ENCODE measurements at places on chromosomes 12 and 14.

DNA sequence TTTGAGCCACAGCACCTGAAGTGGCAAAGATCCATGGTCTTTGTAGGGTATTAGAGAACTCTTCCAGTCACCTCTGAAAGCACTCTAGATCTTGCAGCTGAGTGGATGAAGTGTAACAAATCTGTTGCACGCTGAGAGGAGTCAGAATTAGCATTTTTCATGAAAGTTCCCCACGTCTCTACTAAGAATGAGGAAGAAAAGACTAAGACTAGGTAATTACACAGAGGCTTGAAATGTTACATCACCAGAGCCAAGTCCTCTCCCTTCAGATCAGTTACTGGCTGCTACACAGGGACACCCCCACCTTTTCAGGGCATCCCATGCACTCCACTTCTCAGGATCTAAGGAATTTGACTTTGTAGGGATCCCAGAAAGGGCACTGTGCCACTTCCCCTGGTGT is 98.6 kb upstream of the FKBP4 start:
- no peak for DNase-seq

DNA sequence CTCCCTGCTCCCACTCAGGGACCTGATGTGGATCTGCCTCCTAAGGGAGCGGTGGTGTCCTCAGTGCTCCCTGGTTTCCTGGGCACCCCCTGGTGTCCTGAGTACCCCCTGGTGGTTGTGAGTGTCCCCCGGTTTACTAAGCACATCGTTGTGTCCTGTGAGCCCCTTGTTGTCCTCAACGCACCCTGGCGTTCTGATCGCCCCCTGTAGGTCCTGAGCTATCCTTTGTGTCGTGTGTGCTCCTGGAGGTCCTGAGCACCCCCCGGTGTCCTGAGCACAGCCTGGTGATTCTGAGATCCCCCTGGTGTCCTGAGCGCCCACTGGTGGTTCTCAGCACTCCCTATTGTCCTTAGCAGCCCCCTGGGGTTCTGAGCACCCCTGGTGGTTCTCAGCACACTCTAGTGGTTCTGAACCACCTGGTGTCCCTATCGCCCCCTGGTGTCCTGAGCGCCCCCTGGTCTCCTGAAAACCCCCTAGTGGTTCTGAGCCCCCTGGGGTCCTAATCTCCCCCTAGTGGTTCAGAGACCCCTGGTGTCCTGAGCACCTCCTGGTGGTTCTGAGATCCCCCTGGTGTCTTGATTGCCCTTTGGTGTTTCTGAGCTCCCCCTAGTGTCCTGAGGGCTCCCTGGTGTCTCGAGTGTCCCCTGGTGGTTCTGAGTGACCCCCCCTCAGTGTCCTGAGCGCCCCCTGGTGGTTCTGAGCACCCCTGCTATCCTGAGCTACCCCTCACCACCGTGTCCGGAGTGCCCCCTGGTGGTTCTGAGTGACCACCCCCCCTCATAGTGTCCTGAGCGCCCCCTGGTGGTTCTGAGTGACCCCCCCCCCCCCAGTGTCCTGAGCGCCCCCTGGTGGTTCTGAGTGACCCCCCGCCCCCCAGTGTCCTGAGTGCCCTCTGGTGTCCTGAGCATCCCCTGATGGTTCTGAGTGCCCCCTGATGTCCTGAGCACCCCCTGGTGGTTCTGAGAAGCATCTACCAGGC is 615.1 kb downstream of the TMEM121 start:
- DNase-seq: no peak

DNA sequence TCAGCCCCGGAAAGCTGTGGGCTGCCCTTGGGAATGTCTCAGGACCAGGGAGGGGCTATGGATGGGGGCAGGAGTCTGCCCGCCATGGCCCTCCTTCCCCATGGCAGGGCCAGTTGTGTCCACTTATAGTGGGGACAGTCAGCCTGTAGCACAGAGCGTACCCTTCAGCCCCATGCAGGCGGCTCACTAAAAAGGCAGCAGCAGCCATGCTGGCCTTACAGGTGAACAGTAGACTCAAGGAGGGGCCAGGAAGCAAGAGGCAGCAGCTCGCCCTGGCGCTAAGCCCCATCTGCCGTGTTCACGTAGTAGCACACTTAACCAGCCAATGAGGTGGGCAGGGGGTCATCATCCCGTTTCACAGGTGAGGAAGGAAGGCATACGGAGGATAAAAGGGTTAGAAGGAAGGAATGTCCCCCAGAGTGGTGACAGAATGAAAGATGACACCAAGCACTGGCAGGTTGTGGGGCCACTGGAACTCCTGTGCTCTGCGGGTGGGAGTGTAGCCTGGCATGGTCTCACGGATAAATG is 52.7 kb downstream of the FAM222A start:
- DNase-seq: no peak

DNA sequence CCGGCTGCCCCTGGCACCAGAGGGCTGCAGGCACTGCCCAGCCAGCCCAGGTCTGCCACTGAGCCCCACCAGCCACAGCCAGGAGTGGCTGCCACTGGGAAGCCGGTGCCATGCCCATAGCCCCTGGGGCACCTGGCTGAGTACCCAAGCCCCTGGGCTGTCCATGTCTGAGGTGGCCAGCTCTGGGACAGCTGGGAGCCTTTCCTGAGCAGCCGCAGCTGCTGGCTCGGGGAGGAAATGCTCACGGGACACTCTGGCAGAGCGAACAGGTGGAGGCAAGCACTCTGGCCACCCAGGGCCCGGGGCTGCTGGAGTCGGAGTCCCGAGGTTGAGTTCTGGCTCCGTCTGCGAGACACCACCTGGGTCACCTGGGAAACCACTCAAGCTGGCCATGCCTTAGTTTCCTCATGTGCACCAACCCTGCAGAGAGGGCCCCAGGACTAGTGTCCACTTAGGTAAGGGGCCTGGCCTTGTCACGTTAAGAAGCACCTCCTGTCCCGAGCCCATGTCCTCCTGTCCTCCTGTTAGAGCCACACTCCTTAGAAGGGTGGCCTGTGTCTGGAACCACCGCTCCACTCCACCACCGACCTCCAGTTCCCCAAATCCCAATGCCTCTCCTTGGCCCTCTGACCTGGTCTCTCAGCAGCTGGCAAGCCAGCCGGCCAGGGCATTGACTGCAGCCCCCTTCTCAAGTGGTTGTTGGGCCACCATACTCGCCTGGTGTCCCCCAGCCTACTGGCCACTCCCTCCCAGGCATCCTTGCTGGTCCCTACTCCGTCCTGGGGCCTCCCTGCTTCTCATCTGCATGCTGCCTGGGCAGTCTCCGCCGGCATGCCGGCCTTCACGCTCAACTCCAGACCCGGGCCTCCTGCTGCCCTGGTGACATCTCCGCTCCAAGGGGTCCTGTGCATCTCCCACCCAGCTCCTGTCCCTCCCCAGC is 45.3 kb downstream of the BEGAIN start:
- no peak for DNase-seq

GRCh38 chr12:42669553-42669952 is 80.0 kb upstream of the PRICKLE1 start:
- DNase-seq: no peak

GRCh38 chr12:26599096-26599695 is 233.8 kb downstream of the ITPR2 start:
- DNase-seq: no peak

DNA sequence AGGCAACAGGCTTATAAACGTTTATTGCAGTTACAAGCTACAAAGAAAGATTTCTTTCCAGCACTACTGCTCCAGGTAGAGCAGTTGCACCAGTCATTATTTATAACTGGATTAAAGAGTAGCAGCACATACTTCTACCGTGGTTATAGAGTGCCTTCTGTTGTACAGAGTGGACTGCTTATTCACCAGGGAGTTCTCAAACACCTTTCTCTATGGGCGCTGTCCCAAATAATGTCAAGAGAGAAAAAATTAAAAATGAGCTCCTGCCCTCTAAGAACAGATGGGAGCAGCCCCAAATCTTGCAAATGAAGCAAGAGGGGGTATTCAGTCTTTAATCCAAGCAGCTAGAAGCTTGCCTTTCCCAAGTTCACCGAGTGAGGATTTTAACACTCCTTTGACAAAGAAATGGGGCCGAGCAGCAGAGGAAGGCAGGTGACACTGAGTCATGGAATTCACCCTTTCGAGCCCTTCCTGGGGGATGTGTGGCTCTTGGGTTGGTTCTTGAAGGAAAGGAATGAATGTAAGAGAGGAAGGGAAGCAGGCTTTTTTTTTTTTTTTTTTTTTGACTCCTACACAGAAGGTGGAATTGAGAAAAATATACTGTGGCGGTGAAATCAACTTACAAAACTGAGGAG is 181.2 kb downstream of the PRKCH start:
- no peak for DNase-seq

GRCh38 chr14:24277071-24277470 is 5.7 kb upstream of the RABGGTA start:
- DNase-seq: no peak

DNA sequence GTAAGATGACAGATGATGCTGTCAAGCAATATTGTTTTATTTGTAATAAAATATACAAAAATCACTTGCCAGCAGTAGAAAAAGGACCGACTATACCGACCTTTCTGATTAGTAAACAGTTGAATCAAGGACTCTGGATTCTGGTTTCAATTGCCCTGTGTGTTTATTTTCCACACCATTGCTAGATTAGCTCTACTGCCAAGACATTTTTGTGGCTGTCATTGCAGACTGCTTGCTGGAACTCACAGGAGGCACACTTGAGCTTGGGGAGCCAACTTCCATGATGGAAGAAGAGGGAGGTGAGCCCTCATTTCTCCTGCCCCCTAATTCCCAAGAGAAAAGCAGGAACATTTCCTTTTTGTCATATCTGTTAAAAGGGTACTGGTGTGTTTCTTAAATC is 51.3 kb downstream of the MAPKAPK5 start:
- no peak for DNase-seq

DNA sequence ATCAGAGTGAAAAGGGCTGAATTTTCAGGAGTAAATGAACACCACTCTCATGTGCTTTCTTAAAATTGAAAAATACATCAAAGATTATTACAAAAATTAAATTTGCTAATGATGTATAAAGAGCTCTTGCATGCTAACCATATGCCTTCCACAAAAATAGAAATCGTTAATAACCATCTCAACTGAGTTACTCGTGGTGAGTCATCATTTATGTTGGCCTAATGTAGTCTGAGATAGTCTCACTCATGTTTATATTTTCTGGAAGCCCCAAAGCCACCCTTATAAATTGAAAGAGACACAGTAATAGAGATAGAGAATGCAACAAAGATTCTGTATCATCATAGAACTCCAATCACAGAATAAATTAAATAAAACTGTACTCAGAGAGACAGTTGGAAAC is 131.2 kb downstream of the KCNH5 start:
- no peak for DNase-seq

DNA sequence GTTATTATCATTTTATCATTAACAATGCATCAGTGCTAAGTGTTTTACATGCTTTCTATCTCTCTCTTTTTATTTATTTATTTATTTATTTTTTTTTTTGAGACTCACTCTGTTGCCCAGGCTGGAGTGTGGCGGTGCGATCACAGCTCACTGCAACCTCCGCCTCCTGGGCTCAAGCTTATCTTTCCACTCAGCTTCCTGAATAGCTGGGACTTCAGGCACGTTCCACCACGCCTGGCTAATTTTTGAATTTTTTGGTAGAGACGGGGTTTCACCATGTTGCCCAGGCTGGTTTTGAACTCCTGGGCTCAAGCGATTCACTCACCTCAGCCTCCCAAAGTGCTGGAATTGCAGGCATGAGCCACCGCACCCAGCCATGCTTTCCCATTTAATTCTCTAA is 3.9 kb upstream of the BTG1 start:
- DNase-seq: no peak

DNA sequence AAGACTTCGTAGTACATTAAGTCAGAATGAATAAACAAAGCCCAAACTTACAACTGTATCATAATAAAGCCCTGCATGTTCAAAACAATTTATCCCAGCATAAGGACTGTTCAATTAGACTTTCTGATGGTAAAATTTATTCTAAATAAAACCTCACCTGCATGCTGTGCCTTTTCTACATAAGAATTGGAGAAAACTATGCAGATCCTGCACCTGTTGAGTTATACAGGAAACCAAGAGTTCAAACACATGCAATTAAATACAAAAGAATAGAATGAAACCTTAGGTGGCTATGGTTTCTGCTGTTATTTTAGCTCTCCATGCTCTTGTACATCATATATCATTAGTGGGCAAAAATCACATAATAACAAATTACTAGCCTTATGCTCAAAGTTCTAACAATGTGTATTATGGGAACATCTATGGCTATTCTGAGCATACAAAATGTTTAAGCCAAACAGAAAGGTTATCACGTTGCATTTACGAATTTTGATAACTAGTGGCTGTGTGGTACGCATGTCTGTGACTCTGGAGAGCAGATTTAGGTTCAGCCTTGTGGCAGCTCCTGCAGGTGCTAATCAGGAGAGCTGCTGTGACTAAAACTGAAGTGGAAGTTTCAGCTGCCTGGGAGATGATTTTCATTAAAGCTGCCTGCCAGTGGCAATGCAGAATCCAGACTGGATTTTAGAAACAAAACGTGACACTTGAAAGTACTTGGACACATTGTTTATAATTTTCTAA is 36.1 kb upstream of the LRFN5 start:
- no peak for DNase-seq

- no peak for DNase-seq
These were observed 44.8 kb downstream of the ARHGAP5 start for GRCh38 chr14:32121948-32122347.

GRCh38 chr14:38185671-38186070 is 22.0 kb upstream of the SSTR1 start:
- no peak for DNase-seq

DNA sequence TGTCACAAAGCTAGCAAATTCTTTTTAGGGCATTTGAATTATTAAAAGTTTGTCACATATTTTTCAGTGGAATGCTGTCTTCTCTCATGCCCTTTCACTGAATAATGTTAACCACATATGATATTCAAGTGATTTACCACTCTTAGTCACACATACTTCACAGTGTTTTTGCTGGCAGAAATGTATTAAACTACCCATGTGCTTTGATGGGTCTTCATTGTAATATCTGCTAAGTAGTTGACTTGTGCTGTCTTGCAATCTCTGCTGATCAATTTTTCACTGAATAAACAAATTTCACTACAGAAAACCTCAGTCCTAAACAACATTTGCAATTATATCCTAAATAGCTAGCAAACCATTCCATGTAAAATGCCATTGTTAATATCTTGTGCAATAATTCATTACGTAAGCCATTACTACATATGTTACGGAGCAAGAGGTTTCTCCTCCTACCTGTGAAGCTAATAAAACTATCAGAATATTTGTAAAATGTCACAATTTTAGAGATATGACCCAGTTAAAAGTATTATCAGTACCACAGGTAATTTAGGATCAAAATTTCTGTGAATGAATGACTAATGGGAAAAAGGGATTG is 64.6 kb upstream of the LMO3 start:
- DNase-seq: no peak

DNA sequence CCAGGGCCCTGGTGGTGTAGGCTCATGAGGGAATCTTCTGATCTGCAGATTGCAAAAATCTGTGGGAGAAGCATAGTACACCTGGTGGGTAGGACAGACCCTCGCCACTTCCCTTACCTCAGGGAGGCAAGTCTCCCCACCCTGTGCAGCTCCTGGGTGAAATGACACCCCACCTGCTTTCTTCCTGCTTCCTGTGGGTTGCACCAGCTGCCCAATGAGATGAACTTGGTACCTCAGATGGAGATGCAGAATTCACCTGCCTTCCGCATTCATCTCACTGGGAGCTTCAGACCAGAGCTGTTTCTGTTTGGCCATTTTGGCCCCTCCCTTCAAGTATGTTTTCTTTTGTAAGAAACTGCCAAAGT is 4.7 kb downstream of the CLEC2D start:
- DNase-seq: no peak

GRCh38 chr14:51650716-51651387 is 858 bp upstream of the FRMD6 start:
- DNase-seq: peak; percentile 8

- no peak for DNase-seq
These were observed 362.2 kb upstream of the DDHD1 start for GRCh38 chr14:53515276-53515675.

Data from HuH-7 (cell line).